ENCODE measurements at places on chromosomes 6 and 20. TPM values are rescaled to one million over a fixed set of nuclear protein-coding genes. Genes with fewer than 3 reads are reported as not detected.

CDH4 gene
- polyA plus RNA-seq = not detected

ID4 gene
- polyA plus RNA-seq = not detected

CYB5R4 gene
- polyA plus RNA-seq = 69.3 TPM

MUCL3 gene
- polyA plus RNA-seq = not detected

ADGB gene
- not detected for polyA plus RNA-seq

ENPP1 gene
- polyA plus RNA-seq = 1.3 TPM

CALHM4 gene
- polyA plus RNA-seq = not detected

DNA sequence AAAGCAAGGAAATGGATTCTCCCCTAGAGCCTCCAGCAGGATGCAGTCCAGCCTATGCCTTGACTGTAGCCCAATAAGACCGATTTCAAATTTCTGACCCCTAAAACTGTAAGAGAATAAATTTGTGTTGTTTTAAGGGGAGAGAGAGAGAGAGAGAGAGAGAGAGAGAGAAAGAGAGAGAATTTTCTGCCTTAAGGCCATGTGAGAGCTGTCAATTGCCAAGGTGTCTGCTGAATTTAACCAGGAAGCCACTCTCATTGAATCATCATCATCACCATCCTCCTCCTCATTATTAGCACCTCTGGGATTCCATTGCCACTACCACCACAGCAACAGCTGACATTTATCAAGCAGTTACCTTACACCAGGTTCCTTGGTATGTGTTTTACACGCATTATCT, 27.8 kb upstream of the TNFRSF21 start:
- no peak overlapping the region for H3K27ac ChIP-seq
- DNase-seq = no peak
- peaks cover 17% of the 10 kb centered on the region for H3K4me1 ChIP-seq
- H3K27me3 ChIP-seq = no peaks in the 10 kb centered on the region

DNA sequence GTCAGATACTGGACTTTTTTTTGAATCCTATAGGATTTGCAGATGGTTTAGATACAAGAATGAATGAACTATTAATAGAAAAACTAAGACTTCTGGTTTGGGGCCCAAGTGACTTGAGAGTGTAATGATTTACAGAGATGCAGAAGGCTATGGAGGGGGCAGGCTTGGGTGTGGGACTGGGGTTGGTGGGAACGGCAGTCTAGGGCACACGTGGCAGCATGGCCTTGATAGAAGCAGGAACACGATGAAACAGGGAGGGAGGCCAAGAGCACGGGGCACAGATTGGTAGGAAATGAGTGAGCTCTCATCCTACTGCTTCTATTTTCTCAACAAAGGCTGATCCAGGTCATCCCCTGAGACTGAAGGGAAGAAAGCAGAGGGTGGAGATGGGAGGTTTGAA, 3.4 kb upstream of the UST start:
- DNase-seq = no peak
- no peak overlapping the region for H3K4me3 ChIP-seq
- H3K4me1 ChIP-seq = peaks cover 4% of the 10 kb centered on the region
- no peaks in the 10 kb centered on the region for H3K27me3 ChIP-seq
- H3K36me3 ChIP-seq = no peaks in the 10 kb centered on the region
- H3K27ac ChIP-seq = no peak overlapping the region

- no peaks in the 10 kb centered on the region for H3K27me3 ChIP-seq
- H3K36me3 ChIP-seq = peaks cover 12% of the 10 kb centered on the region
- DNase-seq = no peak
- H3K4me1 ChIP-seq = peaks cover 55% of the 10 kb centered on the region
- H3K27ac ChIP-seq = peak overlapping the region; percentile 5
- H3K4me3 ChIP-seq = no peak overlapping the region
These were observed 215.9 kb downstream of the ZDHHC14 start for GRCh38 chr6:157596886-157597285.

DNA sequence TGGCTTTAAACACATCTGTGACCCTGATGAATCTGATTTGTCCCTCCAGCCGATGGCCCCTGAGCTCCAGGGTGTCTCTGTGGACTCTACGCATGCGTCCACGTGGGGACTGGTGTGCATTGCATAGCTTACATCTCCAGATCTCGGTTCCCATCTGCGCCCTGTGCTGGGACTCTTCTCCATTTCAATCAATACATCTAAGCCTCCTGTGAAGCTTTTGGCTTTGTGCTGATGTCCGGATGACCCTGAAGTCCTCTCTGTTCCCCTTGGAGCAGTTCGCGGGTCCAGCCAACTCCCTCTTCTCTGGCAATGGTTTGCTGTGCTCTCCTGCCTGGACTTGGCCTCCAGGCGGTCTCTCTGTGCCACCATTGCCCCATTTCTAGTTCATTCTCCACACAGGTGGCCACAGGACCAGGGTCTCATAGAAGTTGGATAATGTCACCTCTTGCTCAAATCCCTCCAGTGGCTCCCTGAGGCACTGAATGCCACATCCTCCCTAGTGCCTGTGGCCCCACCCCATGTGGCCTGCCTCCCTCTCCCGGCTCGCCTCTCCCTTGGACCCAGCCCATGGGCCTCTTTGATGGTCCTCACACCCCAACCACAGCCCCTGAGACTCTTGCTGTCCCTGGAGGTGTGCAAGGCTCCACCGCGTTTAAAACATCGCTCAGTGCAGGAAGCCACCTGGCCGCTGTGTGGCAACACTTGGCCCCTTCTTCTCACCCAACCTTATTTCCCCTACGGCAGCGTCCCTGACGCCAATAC, 155.4 kb downstream of the SYCP2 start:
- H3K4me3 ChIP-seq = no peak overlapping the region
- no peaks in the 10 kb centered on the region for H3K4me1 ChIP-seq
- no peak overlapping the region for H3K27ac ChIP-seq

DNA sequence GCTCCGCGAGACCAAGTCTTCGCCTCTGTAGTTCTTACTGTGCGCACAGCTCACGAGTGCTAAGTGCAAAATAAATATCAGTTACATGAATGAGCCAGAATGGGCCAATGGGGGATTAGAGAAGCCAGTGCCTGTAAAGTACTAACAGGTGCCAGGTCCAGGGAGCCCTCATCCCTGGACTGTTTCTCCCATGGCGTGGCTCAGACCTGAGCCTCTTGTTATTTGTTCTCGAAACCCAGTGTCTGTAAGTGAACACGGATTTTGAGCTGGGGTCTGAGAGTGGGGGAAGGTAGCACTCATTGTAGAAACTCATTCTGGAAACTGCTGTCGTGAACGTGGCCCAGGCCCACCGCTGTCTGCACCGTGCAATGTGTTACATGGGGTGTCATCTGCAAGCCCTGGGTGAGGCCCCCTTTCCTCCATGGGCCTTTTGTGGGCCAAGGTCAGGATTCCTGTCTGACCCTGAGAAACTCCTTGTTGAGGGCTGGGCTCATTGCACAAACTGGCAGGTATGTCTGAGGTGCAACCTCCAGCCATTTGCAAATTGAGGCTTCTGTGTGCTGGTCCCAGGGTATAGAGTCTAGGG, 154.7 kb downstream of the SYCP2 start:
- H3K36me3 ChIP-seq = no peaks in the 10 kb centered on the region
- DNase-seq = no peak
- H3K27me3 ChIP-seq = no peaks in the 10 kb centered on the region
- no peak overlapping the region for H3K4me3 ChIP-seq

GRCh38 chr6:150761771-150762170, 103.7 kb upstream of the MTHFD1L start:
- no peaks in the 10 kb centered on the region for H3K27me3 ChIP-seq
- DNase-seq = no peak
- no peak overlapping the region for H3K27ac ChIP-seq
- peaks cover 15% of the 10 kb centered on the region for H3K36me3 ChIP-seq

DNA sequence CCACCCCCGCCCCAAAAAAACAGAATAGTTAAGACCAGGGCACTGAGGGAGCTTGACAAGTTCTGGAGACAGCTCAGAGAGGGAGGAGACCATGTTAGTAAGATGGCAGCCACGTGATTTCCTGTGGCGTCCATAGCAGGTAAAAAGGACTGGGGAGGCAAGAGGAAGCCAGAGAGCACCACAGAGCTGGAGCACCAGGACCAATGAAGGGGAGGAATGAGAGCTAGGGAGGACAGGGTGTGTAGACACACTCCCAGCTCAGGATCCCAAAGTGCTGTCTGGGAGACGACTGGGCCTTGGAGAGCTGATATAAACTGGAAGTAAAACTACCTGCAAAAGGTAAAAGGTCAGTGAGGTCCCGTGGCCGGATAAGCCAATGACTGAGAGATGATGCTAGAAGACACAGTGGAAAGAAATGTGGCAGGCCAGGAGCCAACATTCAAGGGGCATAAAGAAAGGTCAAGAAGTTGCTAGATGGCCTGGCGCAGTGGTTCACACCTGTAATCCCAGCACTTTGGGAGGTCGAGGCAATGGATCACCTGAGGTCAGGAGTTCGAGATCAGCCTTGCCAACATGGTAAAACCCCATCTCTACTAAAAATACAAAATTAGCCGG, 39.0 kb downstream of the SLC23A2 start:
- no peak overlapping the region for H3K4me3 ChIP-seq
- no peaks in the 10 kb centered on the region for H3K27me3 ChIP-seq
- H3K27ac ChIP-seq = peak overlapping the region; percentile 67
- peaks cover 16% of the 10 kb centered on the region for H3K4me1 ChIP-seq

GRCh38 chr6:116087437-116088027, 13.1 kb upstream of the NT5DC1 start:
- H3K27me3 ChIP-seq = peaks cover 21% of the 10 kb centered on the region
- peak; percentile 12 for DNase-seq
- H3K36me3 ChIP-seq = peaks cover 4% of the 10 kb centered on the region
- H3K27ac ChIP-seq = peak overlapping the region; percentile 51

- no peaks in the 10 kb centered on the region for H3K27me3 ChIP-seq
- no peaks in the 10 kb centered on the region for H3K36me3 ChIP-seq
- peak overlapping the region; percentile 78 for H3K4me3 ChIP-seq
These were observed 862 bp downstream of the UCKL1 start for GRCh38 chr20:63955281-63955826.

DNA sequence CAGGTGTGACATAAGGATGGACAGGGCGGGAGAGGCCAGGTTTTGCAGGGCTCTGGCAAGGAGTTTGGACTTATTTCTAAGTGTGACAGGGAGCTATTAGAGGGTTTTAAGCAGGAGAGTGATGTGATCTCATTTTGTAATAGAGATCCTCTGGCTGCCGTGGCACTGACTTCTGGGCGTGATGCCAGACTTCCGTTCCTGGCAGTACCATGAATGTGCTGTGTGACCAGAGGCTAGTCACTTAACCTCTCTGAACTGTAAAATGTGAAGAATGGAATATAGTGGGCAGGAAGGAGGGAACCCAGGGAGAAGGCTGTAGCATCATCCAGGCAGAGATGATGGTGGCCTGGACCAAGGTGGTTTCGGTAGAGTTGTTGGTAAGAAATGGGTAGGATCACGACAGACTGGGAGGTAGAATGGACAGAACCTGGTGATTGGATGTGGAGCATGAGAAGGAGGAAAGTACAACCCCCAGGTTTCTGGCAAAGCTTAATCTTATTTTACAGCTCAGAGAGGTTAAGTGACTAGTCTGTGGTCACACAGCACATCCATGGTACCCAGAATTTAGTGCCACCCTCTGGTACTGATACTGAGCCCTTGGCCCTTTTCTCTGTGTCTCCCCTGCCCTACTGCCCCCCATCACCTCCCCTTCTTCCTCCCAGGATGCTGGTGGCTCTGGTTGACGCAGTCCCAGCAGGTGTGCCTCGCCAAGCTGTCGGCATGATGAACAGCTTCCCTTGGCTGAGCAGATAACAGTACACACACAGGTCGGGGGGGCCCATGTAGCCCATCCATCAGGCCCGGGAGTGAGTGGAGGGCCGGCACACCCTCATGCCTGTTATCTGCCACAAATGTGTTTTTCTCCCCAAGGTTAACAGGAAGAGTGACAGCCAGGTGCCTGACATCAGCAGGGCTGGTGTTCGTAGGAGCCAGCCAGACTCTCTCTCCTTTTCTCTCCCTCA, 52.9 kb upstream of the CTNNBL1 start:
- no peak overlapping the region for H3K27ac ChIP-seq
- no peaks in the 10 kb centered on the region for H3K4me1 ChIP-seq
- no peak overlapping the region for H3K4me3 ChIP-seq
- DNase-seq = no peak
- H3K36me3 ChIP-seq = peaks cover 2% of the 10 kb centered on the region
- peaks cover 47% of the 10 kb centered on the region for H3K27me3 ChIP-seq

GRCh38 chr6:2563635-2564034, 187.1 kb downstream of the MYLK4 start:
- no peaks in the 10 kb centered on the region for H3K4me1 ChIP-seq
- H3K4me3 ChIP-seq = no peak overlapping the region
- peaks cover 18% of the 10 kb centered on the region for H3K27me3 ChIP-seq
- no peaks in the 10 kb centered on the region for H3K36me3 ChIP-seq
- no peak overlapping the region for H3K27ac ChIP-seq

DNA sequence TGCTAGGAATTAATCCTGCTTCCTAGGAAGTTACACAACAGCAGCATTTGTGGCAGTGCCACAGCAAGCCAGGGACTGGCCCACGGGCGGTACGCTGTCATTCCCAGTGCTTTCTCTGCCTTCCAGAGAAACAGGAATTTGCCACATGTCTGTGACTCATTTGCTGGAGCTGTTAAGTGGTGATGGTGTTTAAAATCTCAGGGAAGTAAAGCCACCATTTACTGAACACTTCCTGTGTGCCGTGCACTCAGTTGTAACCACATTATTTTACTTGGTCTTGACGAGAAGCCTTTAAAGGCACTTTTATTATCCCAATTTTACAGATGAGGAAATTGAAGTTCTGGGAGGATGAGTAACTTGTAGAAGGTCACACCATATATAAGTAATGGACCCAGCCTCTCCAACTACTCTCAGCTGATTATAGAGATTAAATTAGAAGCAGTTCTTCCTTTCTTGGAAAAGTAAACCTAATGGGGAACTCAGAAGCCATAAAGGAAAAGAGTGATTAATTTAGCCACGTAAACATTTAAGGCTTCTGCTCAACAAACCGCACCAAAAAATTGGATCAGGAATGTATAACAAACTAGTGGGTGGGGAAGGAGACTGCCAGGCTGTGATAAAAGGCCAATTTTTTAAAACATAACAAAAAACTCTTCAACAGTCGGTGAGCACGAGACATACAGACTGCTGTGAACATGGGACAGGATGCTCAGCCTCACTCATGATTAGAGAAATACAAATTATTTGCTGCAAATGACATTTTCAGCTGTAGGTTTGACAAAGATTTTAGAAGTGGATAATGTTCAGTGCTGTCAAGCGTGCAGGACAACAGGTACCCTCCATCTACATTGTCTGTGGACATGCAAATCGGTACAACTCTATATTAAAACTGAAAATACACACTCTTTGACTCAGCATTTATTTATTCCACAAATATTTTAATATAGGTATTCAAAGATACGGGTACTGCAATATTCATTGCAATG, 311.2 kb downstream of the NRN1 start:
- peaks cover 25% of the 10 kb centered on the region for H3K4me1 ChIP-seq
- no peak for DNase-seq
- no peak overlapping the region for H3K4me3 ChIP-seq
- no peaks in the 10 kb centered on the region for H3K27me3 ChIP-seq

- H3K27ac ChIP-seq = no peak overlapping the region
- peaks cover 20% of the 10 kb centered on the region for H3K4me1 ChIP-seq
- no peak overlapping the region for H3K4me3 ChIP-seq
- H3K27me3 ChIP-seq = no peaks in the 10 kb centered on the region
- peak; percentile 49 for DNase-seq
These were observed 17.8 kb upstream of the FNDC1 start for GRCh38 chr6:159151266-159151855.

GRCh38 chr20:62267543-62267942, 29.2 kb downstream of the OSBPL2 start:
- H3K36me3 ChIP-seq = peaks cover 21% of the 10 kb centered on the region
- no peaks in the 10 kb centered on the region for H3K27me3 ChIP-seq
- no peak for DNase-seq
- H3K4me3 ChIP-seq = no peak overlapping the region
- H3K27ac ChIP-seq = no peak overlapping the region
- H3K4me1 ChIP-seq = no peaks in the 10 kb centered on the region
